ENCODE measurements at places on chromosomes 13 and 19. TPM values are rescaled to one million over a fixed set of nuclear protein-coding genes. Genes with fewer than 3 reads are reported as not detected.

The PLEKHA4 gene
- total RNA-seq = 8.5 TPM

The KASH5 gene
- total RNA-seq = not detected

The PRTN3 gene
- total RNA-seq = not detected

The ANKRD24 gene
- 1.6 TPM for total RNA-seq

The COX6B2 gene
- total RNA-seq = not detected

The RASIP1 gene
- 2.4 TPM for total RNA-seq

The TMPRSS9 gene
- not detected for total RNA-seq

The ZNF20 gene
- 12.1 TPM for total RNA-seq

The CD37 gene
- not detected for total RNA-seq

The IGLON5 gene
- total RNA-seq = 44.8 TPM

The AKT2 gene
- 200 TPM for total RNA-seq

The MTUS2 gene
- total RNA-seq = 9.2 TPM

The C13orf46 gene
- 0.18 TPM for total RNA-seq

The APOC1 gene
- 85.5 TPM for total RNA-seq

The KLK15 gene
- total RNA-seq = not detected

The CBY2 gene
- total RNA-seq = not detected
